A549 (cell line): ENCODE measurements at places on chromosomes 11 and 22. TPM values are rescaled to one million over a fixed set of nuclear protein-coding genes. Genes with fewer than 3 reads are reported as not detected.

DNA sequence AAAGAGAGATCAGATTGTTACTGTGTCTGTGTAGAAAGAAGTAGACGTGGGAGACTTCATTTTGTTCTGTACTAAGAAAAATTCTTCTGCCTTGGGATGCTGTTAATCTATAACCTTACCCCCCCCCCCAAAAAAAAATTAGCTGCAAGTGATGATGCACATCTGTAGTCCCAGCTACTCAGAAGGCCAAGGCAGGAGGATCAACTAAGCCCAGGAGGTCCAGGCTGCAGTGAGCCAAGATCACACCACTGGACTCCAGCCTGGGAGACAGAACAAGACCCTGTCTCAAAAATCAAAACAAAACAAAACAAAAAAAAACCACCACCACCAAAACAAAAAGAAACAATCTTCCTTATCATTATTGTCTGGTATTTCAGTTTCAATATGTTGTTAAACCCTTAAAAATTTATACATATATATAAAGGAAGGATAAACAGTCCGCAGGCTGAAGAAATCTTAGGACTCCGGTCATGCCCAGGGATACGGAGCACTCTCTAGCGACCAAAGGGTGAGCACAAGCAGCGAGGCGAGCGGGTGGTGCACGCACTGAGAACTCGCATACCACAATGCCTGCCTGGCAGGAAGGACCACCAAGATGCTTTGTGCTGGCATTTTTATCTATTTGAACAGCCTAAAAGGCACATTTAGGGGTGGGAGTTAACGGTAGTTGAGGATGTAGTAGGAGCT lies 6.4 kb downstream of the POLDIP3 start:
- DNase-seq = no peak

GRCh38 chr11:82978422-82979099 lies 77.0 kb downstream of the DDIAS start:
- DNase-seq = no peak

DNA sequence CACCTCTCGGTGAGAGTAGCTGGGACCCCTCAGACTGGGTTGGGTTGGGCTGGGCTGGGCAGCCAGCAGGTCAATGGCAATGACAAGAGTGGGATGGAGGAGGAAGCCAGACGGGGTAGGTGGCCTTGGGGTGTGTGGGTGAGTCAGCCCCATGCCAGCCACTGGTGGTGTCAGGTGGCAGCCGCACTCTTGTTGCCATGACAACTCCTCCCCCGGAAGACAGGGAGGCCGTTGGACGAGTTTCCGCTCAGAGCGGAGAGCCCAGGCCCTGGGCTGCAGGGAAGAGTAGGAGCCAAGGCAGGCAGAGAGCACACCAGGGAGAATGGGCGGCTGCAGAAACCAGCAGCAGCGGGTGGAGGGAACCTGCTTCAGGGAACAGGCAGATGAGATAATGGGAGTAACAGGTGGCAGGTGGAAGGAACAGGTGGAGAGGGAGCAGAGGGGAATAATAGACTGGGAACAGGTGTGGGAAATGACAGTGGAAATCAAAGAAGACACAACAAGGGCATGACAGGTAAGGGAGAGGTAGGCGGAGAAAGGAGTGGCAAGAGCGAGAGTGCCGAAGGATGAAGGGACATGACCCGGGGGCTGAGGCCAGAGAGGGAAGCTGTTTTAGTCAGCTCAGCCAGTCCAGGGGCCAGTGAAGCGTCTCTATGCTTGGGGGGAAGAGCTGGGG lies 8.7 kb downstream of the SPTBN2 start:
- DNase-seq = peak; percentile 37

- DNase-seq = no peak
Observed at GRCh38 chr11:114059278-114059983, at the start of gene ZBTB16. ZBTB16 (plus strand) TSS chr11:114059711; CDS start chr11:114063301, 3,590 bp downstream.

- no peak for DNase-seq
Observed at GRCh38 chr22:47201186-47201995, 438.9 kb downstream of the TBC1D22A start.

- peak; percentile 88 for DNase-seq
Observed at GRCh38 chr11:10490398-10491241, 35.6 kb downstream of the AMPD3 start.

GRCh38 chr11:70296681-70297080 lies 26.2 kb downstream of the PPFIA1 start:
- no peak for DNase-seq

GRCh38 chr11:102398297-102398696 lies 51.3 kb downstream of the BIRC2 start:
- no peak for DNase-seq

DNA sequence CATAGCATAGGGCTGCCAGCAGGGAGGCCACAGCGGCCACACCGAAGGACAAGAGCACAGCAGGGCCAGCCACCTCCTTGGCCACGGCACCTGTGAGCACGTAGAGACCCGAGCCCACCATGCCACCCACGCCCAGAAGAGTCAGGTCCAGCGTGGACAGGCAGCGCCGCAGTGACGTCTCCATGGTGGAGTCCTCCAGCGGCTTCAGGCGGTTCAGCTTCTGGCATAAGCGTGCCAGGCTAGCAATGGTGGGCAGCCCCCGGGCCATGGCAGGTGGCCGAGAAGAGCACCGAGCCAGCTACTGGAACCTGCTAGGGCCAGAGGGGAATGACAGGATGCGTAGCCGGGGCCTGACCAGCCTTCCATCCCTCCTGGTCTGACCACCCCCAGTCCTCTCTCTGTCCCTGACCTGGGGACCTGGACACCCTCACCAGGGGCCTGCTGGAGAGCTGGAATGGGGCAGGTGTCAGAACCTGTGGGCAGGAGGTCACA lies 770 bp downstream of the SLC7A4 start:
- no peak for DNase-seq

- no peak for DNase-seq
Observed at GRCh38 chr22:39416319-39416718, 16.7 kb downstream of the TAB1 start.

DNA sequence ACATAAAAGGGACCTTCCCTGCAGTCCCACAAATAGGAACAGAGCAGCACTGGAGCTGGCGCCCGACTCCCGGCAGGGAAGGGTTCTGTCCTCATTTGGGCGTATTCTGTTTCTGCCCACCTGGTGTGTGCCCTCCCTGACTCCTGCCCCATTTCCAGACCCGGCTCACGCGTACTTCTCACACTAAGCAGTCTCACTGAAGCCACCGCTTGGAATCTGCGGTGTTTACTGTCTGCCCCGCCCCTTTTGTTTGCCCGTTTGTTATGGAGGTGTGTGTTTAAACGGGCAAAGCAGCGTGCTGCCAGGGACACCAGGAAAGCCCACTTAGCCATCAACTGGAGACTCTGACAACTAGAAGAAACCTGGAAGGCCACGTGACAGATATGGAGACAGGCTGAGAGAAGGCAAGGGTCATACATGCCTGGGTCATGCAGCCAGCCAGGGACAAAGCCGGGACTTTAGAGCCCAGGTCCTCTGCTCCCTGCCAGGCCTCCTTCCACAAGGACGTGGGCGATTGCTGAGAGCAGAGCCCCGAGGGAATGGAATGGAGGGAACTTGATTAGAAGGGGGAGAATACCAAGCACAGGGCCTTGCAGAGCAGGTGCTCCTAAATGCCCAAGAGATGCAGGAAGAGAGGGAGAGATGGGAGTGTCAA lies 8.7 kb upstream of the EFCAB6 start:
- DNase-seq = no peak

GRCh38 chr11:6607190-6607795 lies 3.7 kb downstream of the ILK start:
- no peak for DNase-seq

GRCh38 chr11:71542879-71543777 lies 5.1 kb upstream of the KRTAP5-9 start:
- DNase-seq = no peak

GRCh38 chr11:102986815-102987214 lies 31.3 kb upstream of the MMP13 start:
- DNase-seq = no peak

DNA sequence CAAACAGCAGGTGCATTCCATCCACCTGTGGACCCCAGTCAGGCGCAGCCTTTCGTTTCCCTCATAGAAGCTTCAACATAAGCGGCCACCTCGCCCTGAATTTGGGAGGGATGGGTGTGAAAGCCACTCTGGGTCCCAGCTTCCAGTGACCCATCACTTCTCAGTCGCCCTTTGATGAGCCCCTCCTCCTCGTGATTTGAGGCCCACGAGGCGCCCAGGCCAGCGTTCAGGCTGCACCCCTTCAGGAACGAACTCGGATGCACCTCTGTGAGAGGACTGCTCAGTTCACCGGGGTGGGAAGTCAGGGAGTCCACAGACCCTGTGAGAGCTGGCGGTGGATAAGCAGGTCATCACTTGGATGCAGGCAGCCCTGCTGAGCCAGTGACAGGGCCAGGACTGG lies 1118.2 kb downstream of the BRD1 start:
- DNase-seq = no peak

GRCh38 chr22:43152357-43153071 lies 1.2 kb downstream of the TSPO start:
- DNase-seq = peak; percentile 55

- DNase-seq = no peak
Observed at GRCh38 chr22:26447584-26448329, 18.7 kb downstream of the ASPHD2 start.

- DNase-seq = peak; percentile 70
Observed at GRCh38 chr11:75422248-75423231, 10.5 kb downstream of the KLHL35 start.

- DNase-seq = peak; percentile 10
Observed at GRCh38 chr11:59614277-59615119, 1.1 kb downstream of the OSBP start.

- no peak for DNase-seq
Observed at GRCh38 chr11:70483917-70484316, 85.6 kb downstream of the CTTN start.

Gene OR51B4
- polyA plus RNA-seq = not detected in 3 replicates

Gene BTG4
- 0.23 to 0.38 TPM (median 0.34 TPM) in 3 replicates for polyA plus RNA-seq

Gene CADM1
- 28.0 to 33.4 TPM (median 33.3 TPM) in 3 replicates for polyA plus RNA-seq

Gene IGSF9B
- polyA plus RNA-seq = 0.34 to 0.61 TPM (median 0.41 TPM) in 3 replicates

Gene UPK2
- polyA plus RNA-seq = 0.41 to 0.92 TPM (median 0.50 TPM) in 3 replicates

Gene NRXN2
- 0.04 to 0.17 TPM (median 0.07 TPM) in 3 replicates for polyA plus RNA-seq

Gene TMPRSS5
- polyA plus RNA-seq = 0.12 to 0.30 TPM (median 0.18 TPM) in 3 replicates

Gene RFPL3
- polyA plus RNA-seq = not detected in 3 replicates

Gene HORMAD2
- not detected in 3 replicates for polyA plus RNA-seq

Gene UCP3
- 1.5 to 1.8 TPM (median 1.7 TPM) in 3 replicates for polyA plus RNA-seq

Gene MUC6
- not detected in 3 replicates for polyA plus RNA-seq

Gene P2RY6
- 8.8 to 11.2 TPM (median 9.1 TPM) in 3 replicates for polyA plus RNA-seq

Gene CECR2
- polyA plus RNA-seq = 0.01 to 0.06 TPM (median 0.03 TPM) in 3 replicates

Gene TMEM151A
- polyA plus RNA-seq = 1.3 to 1.8 TPM (median 1.6 TPM) in 3 replicates

Gene HPX
- polyA plus RNA-seq = 0.35 to 0.70 TPM (median 0.57 TPM) in 3 replicates

Gene PRAME
- polyA plus RNA-seq = 112 to 143 TPM (median 130 TPM) in 3 replicates

Gene MLC1
- not detected in 3 replicates for polyA plus RNA-seq

Gene CDCA5
- polyA plus RNA-seq = 43.1 to 46.0 TPM (median 44.1 TPM) in 3 replicates

Gene OR52N4
- not detected in 3 replicates for polyA plus RNA-seq
